ENCODE measurements at places on chromosomes 16 and 17. TPM values are rescaled to one million over a fixed set of nuclear protein-coding genes. Genes with fewer than 3 reads are reported as not detected.

- H3K36me3 ChIP-seq, result no peaks in the 10 kb centered on the region
- H3K27ac ChIP-seq, result no peak overlapping the region
- no peak overlapping the region for H3K4me3 ChIP-seq
- H3K4me1 ChIP-seq, result peaks cover 26% of the 10 kb centered on the region
Observed at GRCh38 chr17:68288804-68289203, 2.1 kb downstream of the SLC16A6 start.

GRCh38 chr17:14427900-14428647 is 127.2 kb downstream of the HS3ST3B1 start:
- DNase-seq, result no peak
- no peaks in the 10 kb centered on the region for H3K36me3 ChIP-seq
- no peak overlapping the region for H3K4me3 ChIP-seq
- no peaks in the 10 kb centered on the region for H3K27me3 ChIP-seq

DNA sequence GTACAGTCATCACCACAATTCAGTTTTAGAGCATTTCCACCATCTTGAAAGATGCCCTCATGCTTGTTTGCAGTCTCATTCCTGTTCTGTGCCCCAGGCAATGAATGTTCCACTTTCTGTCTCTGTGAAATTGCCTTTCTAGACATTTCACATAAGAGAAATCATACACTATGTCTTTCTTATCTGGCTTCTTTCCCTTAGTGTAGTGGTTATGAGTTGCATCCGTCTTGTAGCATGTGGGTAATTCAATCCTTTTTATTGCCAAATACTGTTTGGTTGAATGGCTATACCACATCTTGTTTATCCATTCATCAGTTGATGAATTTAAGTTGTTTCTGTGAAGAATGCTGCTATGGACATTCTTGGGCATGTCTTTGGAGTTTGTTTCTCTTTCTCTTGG is 132.5 kb upstream of the PLCG2 start:
- no peak overlapping the region for H3K27ac ChIP-seq
- no peaks in the 10 kb centered on the region for H3K27me3 ChIP-seq
- no peak for DNase-seq
- peaks cover 57% of the 10 kb centered on the region for H3K4me1 ChIP-seq

GRCh38 chr16:85029408-85029784 is 1.8 kb downstream of the KIAA0513 start:
- peaks cover 34% of the 10 kb centered on the region for H3K4me1 ChIP-seq
- H3K27me3 ChIP-seq, result no peaks in the 10 kb centered on the region
- DNase-seq, result peak; percentile 83
- peak overlapping the region; percentile 95 for H3K4me3 ChIP-seq
- peak overlapping the region; percentile 92 for H3K27ac ChIP-seq

- DNase-seq, result no peak
- H3K4me1 ChIP-seq, result peaks cover 68% of the 10 kb centered on the region
- no peak overlapping the region for H3K4me3 ChIP-seq
- no peaks in the 10 kb centered on the region for H3K27me3 ChIP-seq
- H3K36me3 ChIP-seq, result no peaks in the 10 kb centered on the region
- H3K27ac ChIP-seq, result peak overlapping the region; percentile 94
Observed at GRCh38 chr17:42274253-42274542, 2.0 kb downstream of the STAT5B start.

GRCh38 chr16:78647019-78647418 is 547.6 kb downstream of the WWOX start:
- no peak overlapping the region for H3K4me3 ChIP-seq
- H3K36me3 ChIP-seq, result no peaks in the 10 kb centered on the region
- no peaks in the 10 kb centered on the region for H3K4me1 ChIP-seq
- DNase-seq, result no peak
- no peaks in the 10 kb centered on the region for H3K27me3 ChIP-seq

DNA sequence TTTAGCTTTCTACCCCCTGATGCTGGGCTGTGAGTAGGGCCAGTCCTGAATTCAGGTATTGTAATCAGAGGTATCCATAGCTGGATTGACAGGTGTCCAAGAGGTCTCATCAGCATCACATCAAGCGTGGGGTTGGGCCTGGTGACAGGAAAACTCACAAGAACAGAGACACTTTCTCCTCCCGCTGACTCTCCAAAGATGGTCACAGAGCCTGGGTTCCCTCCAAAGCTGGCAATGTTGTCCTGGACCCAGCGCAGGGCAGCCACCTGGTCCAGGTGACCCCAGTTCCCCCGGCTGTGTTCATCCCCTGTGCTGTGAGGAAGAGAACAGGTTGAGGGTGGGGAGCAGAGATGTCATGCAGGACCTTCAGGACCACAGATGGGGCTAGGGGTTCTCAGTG is 11.7 kb downstream of the CES1 start:
- H3K4me3 ChIP-seq, result no peak overlapping the region
- H3K27ac ChIP-seq, result no peak overlapping the region
- H3K36me3 ChIP-seq, result peaks cover 4% of the 10 kb centered on the region

Gene AXIN2
- 16.1 TPM for total RNA-seq

Gene C17orf67
- total RNA-seq, result 2.0 TPM

Gene SKAP1
- 1.2 TPM for total RNA-seq

Gene BFAR
- total RNA-seq, result 52.1 TPM

Gene LYRM9
- total RNA-seq, result 15.5 TPM

Gene TBC1D3C
- not detected for total RNA-seq
